ENCODE measurements at places on chromosomes 13 and 19. TPM values are rescaled to one million over a fixed set of nuclear protein-coding genes. Genes with fewer than 3 reads are reported as not detected.

DNA sequence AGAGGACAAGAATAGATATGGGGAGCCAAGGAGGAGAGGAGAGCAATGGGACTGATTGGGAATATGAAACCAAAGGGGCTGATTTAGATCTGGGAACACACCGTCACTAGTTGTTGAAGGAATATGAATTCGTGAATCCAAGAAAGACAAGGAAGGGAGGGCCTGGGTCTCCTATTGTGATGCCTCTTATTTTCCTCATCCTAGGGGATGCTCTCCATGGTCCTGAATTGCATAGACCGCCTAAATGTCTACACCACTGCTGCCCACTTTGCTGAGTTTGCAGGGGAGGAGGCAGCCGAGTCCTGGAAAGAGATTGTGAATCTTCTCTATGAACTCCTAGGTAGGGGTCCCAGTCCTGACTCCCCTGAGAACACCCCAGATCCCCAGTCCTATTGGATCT, 21.5 kb downstream of the RYR1 start:
- peak; percentile 14 for DNase-seq

DNA sequence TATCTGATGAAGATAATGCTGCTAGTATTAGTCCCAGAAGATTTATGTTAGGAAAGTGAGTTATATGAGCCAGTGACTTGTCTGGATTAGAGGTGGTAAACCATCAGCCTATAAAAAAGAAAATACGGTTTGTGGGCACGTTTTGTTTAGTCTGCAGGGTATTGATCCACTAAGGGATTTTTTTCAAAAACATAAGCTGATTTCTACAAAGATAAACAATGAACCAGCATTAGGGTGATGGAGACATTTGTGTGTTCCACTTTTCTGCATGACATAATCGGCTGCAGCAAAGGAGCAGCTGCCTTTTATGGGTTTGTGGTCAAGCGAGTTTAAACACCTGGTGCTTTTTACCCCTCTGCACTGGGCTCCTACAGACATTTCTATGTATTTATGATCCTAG, 836.4 kb upstream of the GPC6 start:
- peak; percentile 24 for DNase-seq

- no peak for DNase-seq
Measured at GRCh38 chr19:17183858-17184321, 31.3 kb upstream of the USE1 start.

GRCh38 chr13:60620611-60621395, 223.8 kb downstream of the TDRD3 start:
- DNase-seq = no peak

DNA sequence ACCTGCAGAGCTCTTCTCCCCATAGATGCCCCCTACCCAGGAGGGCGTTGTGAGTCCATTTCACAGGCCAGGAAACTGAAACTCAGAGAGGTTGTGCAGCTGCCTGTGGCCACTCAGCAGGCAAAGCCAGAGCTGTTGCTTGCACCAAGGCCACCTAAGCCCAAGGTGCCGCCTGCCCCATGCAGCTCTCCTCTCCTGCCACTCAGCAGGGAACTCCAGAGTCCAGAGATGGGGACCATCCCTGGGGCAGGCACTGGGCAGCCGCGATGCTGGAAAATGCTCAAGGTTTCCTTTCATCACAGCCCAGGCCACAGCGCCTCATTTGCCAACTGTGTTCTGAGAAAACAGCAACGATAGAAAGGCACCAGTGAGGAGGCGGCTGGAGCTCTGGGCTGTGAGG, 41.0 kb upstream of the PEPD start:
- DNase-seq = no peak

GRCh38 chr13:51271528-51272085, 49.4 kb downstream of the FAM124A start:
- DNase-seq = peak; percentile 20

DNA sequence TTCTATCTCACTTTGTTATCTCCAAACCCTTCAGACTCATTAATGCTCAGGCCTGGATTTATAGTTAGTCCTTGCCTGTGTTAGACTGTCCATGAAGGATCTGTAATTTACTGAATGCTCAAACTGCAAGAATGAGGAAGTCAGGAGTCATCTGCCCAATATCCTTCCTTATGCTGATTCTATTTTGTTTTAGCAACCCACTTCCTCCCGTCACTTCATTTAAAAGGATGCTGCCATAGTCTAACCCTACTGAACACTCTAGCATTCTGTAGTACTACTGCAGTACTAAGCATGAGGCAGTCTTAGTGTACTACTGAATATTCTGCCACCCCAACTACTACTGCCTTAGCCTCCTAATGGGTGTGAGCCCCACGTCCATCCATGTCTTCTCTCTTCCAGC, 1.5 kb downstream of the FCAR start:
- no peak for DNase-seq

DNA sequence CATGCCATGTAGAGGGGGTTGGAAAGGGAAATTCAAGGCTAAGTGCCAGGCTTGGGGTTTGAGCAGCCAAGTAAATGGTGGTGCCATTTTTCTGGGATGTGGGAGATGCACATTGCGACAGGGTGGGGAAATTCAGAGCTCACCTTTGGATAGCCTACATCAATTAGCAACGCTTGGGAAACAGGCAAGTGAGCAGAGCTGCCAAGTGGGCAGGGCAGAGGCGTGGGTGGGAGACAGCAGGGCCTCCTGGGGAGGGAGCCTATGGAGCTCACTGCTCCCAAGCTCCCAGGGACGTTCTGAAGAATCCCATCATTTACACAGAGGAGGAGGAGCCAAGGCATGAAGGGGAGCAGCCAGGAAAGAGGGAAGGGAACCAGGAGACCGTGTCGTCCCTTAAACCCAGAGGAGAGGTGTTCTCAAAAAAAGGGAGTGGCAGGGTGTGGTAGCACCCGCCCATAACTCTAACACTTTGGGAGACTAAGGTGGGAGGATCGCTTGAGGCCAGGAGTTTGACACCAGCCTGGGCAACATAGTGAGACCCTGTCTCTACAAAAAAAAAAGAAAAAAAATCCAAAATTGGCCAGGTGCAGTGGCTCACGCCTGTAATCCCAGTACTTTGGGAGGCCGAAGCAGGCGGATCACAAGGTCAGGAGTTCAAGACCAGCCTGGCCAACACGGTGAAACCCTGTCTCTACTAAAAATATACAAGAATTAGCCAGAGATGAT, 11.5 kb upstream of the CCNE1 start:
- DNase-seq = no peak

GRCh38 chr13:20349564-20350381, 117.7 kb upstream of the GJB6 start:
- DNase-seq = no peak

DNA sequence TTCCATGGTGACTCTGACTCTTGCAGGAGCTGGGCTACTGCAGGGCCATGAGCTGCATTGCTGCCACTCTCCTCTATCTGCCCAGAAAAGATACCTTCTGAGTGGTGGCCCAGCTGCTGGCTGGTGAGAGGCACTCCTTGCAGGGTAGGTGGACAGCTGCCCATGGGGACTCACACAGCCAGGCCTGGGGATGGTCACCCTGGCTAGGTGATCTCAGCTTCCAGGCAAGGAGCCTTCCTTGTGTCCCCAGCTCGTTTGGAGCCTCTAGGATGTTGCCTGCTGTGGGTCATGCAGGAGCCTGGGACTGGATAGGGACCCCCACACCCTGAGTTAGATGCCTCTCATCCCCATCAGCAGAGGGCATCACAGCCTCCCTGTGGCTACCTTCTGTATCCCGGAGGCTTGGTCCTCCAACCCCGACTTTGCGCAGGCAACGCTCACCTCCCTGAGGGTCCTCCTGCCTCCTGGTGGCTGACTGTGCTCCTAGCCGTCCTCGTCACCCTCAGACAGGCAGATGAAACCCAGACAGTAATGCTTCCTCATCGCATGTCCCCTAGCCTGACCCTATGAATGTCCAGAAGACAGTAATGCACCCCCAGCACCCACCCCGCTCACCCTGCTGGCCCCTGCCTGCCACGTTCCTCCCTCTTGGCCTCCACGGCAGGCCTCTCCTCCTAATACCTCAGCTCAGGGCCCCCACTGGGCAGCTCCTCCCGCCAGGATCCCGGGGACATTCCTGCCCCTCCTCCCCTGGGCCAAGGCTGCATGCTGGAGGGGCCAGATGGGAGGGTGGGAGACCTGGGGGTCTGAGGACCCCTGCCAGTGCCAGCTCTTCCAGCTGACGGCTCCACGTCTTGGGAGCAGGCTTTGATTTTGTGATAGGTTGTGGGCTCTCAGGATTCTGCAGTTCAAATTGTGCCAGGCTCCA, 13.6 kb upstream of the ZNF14 start:
- DNase-seq = no peak

DNA sequence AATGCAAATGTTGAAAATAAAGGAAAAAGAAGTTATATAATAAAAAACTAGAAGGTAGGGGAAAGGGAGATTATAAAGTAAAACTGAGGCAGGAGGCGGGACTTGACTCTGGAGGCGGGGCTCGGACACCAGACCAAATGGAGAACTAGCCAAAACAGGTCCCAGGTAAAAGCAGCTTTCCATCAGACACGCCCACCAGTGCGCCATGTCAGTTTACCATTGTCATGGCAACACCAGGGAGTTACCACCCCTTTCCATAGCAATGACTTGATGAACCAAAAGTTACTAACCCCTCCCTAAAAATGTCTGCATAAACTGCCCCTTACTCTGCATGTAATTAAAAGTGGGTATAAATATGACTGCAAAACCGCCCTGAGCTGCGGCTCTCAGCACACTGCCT, 70.9 kb downstream of the PEPD start:
- DNase-seq = no peak

DNA sequence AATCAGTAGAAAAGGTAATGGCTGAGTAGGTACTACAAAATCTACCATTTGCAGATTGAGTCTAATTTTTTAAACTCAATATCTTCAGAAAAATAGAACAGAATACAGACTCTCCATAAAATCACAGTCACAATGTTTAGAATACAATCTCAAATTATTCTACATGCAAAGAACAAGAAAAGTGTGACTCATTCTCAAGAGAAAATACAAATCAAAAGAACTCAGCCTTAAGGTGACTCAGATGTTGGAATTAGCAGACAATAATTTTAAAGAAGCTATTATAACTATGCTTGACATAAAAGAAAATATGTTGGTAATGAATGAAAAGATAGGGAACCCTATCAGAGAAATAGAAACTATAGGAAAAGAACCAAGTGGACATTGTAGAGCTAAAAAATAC, 78.9 kb downstream of the RXFP2 start:
- no peak for DNase-seq

- no peak for DNase-seq
Measured at GRCh38 chr19:49425922-49426592, 869 bp downstream of the GFY start.

LILRA1 gene
- total RNA-seq = not detected

ZNF730 gene
- total RNA-seq = 1.0 TPM

NECTIN2 gene
- 70.7 TPM for total RNA-seq

LGALS7B gene
- not detected for total RNA-seq

GET3 gene
- total RNA-seq = 95.3 TPM

SIGLEC7 gene
- not detected for total RNA-seq
